Stimulated activated CD8-positive, alpha-beta memory T cell treated with anti-CD3 and anti-CD28 coated beads, Interleukin-4, amount 100 ng/mL, for 4 hours (primary cell): ENCODE measurements at places on chromosomes 6 and 20.

DNA sequence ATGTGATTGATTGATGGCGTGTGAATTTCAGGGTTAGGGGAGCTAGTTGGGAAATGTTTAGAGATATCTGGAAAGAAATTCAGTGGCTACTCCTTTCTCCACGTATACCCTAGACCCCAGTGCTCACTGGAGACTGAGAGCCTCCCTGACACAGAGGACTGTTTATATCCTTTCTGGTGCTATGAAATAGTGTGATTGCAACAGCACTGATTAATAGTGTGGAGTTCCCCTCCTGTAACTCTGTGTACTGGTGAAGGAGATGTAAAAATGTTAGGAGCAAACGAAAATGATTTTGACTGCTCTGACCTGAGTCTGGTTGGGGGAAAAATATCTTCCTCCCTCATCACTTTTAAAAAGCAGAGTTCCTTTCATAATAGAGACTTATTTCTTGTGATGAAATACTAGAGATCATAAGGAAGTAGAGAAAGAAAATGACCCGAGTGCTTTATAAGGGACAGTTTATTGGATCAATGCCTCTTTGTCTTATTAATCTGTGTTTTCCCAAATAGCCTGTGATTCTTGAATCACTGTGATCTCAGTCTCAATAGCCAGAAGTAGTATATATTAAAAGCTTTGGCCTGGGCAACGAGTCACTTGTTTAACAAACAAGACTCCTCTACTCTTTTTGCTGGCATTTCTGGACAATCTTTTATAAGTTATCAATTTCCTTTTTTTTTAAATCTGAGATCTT lies 92.3 kb downstream of the RNF182 start:
- no peak for DNase-seq

- no peak for DNase-seq
Observed at GRCh38 chr20:2519115-2519809, 10.5 kb upstream of the ZNF343 start.

DNA sequence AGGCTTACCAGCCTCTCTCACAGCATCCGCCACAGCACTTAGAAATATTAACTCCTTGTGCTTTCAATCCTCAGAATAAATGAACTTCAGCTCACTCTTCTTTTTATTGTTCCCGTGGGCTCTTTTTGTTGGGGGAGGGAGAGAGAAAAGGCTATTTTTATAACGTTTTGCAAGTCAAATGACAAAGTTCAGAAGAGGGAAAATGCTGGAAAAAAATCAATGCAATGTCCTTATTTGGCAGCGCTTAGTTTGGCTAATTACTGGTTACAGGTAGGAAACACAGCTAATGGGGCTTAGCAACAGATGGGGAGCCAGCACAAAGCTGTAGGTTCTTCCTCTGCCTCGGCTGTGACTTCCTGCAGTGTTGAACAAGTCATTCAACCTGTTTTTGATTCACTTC lies 1067.0 kb upstream of the MAP3K7 start:
- DNase-seq: no peak

- no peak for DNase-seq
Observed at GRCh38 chr6:36076178-36077063, 48.8 kb downstream of the MAPK14 start.

DNA sequence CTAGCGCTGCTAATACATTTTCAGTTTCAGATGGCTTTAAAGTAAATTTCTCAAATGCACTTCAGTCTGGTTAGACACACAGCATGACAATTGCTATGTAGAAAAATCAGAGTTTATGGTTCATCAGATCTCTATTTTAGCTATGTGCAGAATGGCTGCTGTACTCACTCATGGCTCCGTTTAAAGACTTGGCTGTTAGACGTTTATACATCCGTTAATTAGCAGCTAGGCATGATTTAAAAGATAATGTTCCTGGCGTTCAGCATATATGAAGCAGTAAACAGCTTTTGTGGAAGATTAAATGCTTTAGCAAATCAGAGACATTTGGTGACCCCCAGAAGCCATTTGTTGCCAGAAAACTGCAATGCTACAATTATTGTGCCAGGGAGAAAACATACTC lies 350.0 kb upstream of the MANEA start:
- DNase-seq: no peak

DNA sequence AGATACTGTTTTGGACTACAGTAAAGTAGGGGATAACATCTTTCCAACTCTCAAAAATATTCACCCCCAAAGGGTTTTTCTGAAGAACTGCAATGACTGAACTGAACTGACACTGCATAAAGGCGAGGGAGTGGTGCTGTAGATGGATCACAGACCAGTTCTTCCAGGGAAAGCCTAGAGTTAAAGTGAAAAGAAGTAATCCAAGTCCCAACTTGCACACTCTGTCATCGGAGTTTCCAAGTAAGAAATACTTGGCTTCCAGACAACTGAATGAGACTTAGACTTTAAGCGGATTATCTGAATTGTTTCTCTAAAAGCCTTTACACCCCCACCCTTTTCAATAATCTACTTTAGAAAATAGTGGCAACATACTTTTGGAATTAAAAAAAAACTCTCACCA lies 134.1 kb upstream of the PREP start:
- DNase-seq: no peak

- DNase-seq: no peak
Observed at GRCh38 chr6:69216127-69216526, 580.7 kb downstream of the LMBRD1 start.

DNA sequence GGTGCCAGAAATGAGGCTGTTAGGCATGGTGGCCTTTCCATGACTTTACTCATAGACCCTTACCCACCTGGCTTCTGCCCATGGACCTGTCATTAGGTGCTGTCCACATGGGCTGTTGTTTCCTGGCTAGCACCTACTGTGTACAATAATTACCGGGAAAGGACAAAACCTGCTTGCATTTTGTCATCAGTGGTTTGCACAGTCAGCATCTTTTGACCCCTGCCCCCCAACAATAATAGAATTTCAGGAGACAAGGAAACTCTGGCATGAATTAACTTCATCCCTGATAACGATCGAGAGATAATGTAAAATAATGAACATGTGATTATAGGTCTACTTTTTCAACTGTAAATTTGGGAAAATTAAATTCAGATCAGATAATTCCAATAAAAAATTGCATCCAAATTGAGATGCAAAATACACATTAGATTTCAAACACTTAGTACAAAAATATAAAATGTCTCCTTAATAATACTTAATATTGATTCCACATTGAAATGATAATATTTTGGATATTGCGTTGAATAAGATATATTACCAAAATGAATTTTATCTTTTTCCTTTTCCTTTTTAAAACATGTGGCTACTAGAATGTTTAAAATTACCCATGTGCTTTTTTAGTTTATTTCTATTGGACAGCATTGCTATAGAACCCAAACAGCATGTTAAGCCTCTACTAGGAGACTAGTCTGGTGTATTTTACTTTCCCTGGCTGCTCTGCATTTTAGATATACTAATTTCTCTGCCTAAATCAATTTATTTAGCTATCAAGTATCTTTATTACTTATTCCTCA lies 12.4 kb downstream of the ANKRD66 start:
- DNase-seq: no peak

DNA sequence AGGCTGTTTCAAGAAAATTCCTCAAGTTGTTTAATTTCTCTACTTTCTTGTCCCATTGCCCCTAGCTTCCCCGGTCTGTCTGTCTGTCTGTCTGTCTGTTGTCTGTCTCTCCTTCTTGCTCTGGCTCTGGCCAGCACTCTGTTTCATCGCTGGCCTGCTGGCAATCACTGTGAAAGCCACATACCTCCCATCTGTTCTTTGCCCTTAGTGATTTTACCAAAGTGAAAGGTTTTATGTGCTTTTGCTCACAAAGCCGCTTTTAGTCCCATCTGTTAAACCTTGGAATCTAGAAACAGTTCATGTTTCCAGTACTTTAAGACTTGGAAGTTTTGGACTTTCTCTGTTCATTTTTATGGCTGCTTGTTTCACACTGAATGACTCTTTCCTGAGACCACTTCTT lies 87.8 kb upstream of the EXOC2 start:
- no peak for DNase-seq

DNA sequence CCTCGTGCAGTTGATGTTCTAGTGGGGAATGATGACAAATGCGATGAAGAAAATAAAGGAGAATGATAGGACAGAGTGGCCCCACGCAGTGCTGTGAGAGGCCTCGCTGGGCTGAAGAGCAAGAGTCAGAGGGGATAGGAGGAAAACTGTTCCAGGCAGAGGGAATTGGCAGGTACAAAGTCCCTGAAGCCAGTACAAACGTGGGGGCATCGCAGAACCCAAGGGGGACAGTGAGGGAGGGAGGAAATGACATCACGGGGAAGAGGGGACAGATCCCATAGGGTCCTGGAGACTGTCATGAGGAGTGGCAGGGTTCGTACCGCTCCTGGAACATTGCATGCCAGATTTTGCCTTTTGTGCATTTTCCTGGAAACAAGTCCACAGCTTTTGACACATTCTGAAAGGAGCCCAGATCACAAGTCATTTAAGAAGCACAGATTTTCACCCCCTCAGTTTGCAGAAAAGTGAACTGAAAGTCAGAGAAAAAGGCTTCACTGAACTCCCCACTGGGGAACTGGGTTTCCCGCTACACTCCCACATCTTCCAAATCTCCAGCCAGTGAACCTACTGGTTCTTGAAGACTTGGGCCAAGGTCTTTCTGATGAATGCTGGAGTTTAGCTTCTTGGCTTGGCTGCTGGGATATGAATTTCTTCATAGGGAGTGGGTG lies 77.0 kb downstream of the SULF2 start:
- DNase-seq: no peak

DNA sequence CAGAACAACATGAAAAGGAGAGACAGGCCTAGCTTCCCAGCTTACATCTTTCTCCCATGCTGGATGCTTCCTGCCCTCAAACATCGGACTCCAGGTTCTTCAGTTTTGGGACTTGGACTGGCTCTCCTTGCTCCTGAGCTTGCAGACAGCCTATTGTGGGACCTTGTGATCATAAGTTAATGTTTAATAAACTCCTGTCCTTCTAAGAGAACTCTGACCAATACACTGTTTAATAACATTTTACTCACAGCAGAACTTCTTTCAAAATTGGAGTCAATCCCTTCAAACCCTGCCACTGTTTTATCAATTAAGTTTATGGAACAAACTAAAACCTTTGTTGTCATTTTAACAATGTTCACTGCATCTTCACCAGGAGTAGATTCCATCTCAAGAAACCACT lies 111.4 kb downstream of the PREP start:
- no peak for DNase-seq
